Activated naive CD4-positive, alpha-beta T cell treated with anti-CD3 and anti-CD28 coated beads, Interleukin-2, amount 50 U/mL, for 16 hours (primary cell): ENCODE measurements at places on chromosomes 4 and X.

DNA sequence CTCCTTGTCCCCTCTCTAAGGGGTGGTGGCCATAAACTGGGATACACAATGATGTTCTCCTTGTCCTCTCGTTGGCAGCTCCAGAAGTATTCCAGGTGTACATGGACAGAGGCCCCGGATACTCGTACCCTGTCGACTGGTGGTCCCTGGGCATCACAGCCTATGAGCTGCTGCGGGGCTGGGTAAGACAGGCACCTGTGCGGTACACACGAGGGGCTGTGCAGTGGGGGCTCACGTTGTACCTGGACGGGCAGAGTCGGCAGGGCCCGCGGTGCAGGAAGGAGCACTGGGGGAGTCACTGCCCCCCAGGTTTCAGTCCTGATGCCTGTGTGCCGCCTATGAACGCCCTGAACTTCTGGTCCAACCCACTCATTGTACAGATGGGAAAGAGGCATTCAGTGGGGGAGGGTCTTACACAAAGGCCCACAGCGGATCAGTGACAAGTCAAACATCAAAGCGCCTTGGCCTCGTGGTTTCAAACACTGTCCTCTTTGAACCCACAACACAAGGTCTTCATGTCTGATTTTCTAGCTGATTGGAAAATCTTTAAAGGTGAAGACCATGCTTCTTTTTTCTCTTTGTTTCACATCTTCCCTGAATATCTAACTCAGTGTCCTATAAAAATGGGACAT lies 261.6 kb downstream of the EVC2 start:
- DNase-seq = no peak

- DNase-seq = no peak
Observed at GRCh38 chr4:100269446-100269845, 79.2 kb upstream of the DDIT4L start.

DNA sequence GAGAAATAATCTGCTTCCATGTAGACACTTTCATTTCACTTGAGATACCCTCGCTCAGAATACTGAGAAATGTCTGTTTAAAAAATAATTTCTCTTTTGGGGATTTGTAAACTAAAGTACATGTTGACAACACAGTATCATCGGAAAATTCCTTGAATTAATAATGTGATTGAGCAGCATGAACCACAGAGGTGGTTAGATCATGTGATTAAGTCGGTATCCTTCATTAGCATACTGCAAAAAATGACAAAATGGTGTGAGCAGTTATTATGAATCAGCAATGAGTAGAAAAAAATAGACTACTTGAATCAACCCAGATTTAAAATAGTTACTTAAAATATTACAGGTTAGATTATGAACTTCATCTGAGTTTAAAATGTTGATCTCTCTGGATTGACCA lies 14.1 kb downstream of the MAP7D3 start:
- no peak for DNase-seq

- no peak for DNase-seq
Observed at GRCh38 chr4:56744030-56744429, 62.9 kb upstream of the HOPX start.

DNA sequence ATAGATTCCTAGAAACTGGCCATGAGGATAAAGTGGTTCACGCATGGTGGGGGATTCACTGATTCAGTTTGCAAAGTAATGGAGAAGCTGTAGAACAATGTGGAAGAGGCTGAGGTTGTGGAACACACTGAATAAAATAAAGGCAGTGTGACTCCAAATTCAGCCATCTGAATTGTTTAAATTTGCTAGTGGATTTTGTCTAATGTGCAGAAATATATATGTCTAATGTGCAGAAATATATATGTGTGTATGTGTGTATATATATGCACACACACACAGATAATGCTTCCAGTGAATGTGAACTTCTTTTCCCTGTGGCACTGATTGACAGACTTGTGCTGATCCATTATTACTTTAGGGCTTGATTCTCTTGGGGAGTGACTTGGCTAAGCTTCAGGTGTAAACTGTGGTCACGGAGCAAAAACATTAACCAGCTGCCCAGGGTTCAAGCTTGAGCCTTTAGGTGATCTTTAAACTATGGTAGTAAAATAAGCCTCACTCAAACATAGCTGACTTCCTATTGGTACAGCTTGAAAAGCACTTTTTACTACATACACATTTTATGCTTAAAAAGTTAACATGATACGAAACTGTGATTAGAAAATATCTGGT lies 3.5 kb downstream of the STBD1 start:
- no peak for DNase-seq

- no peak for DNase-seq
Observed at GRCh38 chrX:46382595-46382994, 162.6 kb downstream of the ZNF674 start.

- DNase-seq = no peak
Observed at GRCh38 chrX:150594584-150594983, 26.2 kb downstream of the MTM1 start.

GRCh38 chr4:124943145-124943889 lies 230.8 kb upstream of the ANKRD50 start:
- DNase-seq = no peak
